Activated gamma-delta T cell (primary cell): ENCODE measurements at places on chromosomes 7 and 10.

DNA sequence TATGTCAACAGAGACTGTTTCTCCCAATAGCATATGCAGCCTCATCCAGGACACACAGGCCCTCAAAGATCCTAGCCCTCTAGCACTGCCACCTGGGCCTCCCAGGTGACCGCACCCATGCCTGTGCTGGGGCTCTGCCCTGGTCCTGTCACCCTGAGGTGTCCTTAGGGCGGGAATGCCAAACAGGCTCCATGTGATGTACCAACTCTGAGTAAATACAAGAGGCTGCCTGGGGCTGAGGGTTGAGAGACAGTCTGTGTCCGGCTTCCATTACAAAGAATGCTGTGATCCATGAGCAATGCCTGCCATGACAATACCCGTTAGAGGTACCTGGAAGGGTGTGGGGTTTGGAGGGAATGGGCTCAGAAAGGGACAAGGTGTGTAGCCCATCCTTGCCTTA, 83.0 kb upstream of the KAT6B start:
- DNase-seq = no peak

DNA sequence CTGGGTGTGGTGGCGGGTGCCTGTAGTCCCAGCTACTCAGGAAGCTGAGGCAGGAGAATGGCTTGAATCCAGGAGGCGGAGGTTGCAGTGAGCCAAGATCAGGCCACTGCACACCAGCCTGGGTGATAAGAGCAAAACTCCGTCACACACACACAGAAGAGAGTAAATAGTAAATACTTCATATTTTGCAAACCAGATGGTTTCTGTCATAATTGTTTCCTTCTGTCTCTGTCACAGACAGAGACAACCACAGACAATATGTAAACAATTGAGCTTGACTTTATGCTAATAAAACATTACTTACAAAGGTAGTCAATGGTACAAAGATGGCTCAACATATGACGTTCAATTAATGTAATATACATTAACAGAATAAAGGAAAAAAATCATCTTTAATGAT, 83.7 kb downstream of the JMJD1C start:
- DNase-seq = no peak

- DNase-seq = no peak
These were observed 60.4 kb downstream of the SORCS1 start for GRCh38 chr10:107104026-107104652.

DNA sequence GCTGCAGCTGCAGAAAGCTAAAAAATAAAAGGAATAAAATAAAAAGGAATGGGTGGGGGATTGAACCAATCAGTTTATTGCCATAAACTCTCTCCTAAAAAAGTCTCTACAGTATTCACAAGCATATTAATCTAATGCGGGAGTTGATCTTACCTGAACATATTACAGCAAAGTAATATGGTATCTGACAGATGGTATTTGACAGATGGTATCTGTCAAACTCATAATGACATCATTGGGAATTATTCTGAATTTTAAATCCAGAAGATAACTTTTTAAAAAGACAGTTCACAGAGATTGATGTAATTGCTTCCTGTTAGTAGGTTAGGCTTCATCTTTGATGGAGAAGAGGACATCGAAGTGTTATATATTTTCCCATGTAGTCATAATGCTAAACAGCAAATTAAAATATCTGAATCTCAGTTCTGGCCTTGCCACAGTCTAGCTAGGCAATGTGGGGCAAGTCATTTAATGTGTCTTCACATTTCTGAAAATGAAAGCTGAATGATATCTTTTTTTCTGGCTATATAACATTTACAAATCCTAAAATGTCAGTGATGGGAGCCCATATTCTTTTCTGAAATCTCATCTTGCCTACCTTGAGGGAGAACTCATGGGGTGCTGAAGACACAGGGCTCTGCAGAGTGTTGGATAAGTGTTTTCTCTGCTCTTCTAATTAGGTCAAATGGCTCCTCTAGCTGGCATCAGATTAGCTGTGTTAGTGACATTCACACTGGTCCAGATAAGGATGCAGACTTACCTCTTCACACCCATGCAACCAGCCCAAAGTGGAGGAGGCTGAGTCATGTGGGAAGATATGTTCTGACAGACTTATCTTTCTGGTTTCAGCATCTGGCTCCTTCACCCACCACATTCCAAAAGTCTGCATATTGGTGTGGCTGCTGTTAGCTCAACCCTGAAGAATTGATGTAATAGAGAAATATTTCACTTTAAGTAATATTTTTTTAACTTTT, 2.1 kb upstream of the LIPM start:
- DNase-seq = no peak

DNA sequence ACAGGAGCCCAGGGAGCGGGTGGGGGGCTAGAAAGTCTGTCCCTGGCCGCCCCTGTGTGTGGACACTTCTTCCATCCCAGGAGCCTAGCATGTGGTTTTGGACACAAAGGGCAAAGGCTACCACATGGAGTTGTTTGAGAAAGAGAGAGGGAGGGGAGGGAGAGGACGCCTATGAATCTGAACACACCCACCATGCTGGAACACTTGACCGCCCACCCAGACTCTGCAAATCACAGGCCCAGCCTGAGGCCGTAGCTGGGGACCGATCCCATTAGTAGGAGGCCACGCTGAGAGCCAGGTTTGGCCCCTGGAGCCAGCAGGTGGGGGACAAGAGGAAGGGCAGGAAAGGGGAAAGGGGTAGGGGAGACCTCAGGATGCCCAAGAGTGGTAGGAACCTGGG, 39.6 kb downstream of the ADAMTS14 start:
- DNase-seq = no peak
